CD4-positive, alpha-beta T cell treated with Interleukin-17A for 4 hours (primary cell): ENCODE measurements at places on chromosomes 2 and 18.

- no peak for DNase-seq
These were observed 945 bp downstream of the HAT1 start for GRCh38 chr2:171923206-171923605.

- no peak for DNase-seq
These were observed 1485.2 kb upstream of the PIK3C3 start for GRCh38 chr18:40469851-40470250.

DNA sequence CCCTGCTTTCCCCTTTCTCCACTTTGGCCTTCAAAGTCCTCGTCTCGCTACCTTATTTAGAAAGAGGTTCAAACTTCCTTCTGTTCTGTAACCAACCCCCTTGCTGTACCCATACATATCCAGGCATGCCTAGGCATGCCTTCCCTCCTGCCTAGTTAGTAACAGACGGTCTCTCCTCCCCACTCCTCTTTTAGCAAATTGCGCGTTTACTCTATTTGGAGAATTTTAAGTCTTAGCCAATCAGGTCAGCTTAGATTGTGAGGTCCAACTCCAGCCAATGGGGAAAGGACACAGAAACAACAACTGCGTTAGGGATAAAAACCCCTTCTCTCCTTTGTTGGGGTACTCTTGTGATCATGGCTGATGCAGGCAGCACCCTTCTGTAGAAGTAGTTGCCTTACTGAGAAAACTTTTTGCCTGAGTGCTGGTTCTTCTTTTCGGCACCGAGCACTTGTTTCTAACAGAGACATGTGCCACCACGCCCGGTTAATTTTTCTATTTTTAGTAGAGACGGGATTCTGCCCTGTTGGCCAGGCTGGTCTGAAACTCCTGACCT is 85.9 kb upstream of the FOXI3 start:
- no peak for DNase-seq

- no peak for DNase-seq
These were observed 19.2 kb upstream of the CAPN13 start for GRCh38 chr2:30826481-30826880.

GRCh38 chr18:28127763-28128658 is 48.9 kb downstream of the CDH2 start:
- DNase-seq = no peak

DNA sequence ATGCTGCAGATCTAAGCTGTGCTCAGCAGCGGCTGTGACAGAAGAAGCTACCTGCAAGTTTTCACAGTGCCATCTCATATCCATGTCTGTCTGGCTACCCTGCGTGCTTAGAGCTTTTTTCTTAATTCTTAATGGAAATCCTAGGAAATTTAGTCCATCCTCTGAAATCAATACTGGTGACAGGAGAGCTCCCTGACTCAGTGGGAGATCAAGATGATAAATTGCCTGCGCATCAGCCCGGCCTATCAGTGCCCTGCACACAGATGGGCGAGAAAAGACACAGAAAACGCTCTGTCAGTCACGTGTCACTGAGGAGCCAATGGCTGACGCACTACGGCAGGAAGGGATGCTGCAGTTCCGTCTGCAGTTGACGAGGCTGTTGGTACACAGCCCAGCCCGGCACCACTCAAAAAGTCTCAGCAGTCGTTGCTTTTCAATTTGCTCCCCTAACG is 819.6 kb upstream of the FSHR start:
- peak; percentile 43 for DNase-seq
